ENCODE measurements at places on chromosomes 5 and 9. TPM values are rescaled to one million over a fixed set of nuclear protein-coding genes. Genes with fewer than 3 reads are reported as not detected.
A peak's percentile ranks its signal among the peaks of the same experiment; 100 is the strongest.

DNA sequence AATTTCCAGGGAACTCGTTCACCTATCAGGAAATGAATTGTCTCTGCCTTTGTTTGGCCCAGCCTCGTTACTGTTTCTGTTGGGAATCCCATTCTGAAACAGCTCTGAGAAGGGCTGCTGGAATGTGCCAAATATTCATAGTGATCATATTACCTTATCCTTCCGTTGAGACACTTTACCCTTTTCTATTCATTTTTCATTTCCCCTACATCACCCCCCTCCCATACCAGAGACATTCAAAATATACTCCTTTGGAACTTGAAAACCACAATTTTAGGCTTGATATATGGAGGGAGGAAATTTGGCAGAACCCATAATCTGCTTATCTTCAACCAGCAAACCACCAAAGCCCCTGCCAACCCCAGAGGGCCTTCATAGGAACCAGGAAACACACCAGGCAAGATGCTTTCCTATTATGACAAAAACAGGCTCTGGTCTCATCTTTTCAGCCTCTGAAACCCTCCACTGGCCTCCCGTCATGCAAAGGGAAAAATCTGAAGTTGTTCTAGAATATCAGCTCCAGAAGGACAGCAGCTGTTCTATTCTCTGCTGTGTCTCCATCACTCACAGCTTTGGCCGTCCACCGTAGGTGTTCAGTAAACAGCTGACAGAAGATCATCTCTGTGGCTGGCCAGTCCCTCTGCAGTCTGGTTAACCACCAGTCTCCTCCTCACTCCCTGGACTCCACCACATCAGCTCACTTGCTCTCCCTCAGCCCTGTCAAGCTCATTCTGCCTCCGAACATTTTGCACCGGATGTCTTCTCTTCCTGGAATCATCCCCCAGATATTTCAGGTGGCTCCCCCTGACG is 217.2 kb upstream of the WWC1 start:
- no peak for DNase-seq

DNA sequence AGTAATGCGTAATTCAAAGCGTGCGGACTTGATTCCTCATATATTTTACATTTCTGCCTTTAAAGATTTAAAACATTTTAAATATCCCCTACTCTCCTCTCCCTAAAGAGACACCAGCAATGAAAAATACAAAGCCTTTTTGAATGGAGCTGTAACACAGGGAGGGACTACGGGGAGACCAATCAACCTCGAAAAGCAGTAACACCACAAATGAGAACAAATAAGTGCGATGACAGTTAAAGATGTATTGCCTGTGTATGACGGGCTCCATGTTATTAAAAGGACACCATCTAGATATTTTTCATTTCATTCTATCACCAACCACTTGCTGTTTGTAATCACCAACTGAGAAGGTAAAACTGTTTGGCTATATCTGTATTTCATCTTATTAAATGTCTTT is 230.3 kb upstream of the TBCA start:
- DNase-seq: no peak

DNA sequence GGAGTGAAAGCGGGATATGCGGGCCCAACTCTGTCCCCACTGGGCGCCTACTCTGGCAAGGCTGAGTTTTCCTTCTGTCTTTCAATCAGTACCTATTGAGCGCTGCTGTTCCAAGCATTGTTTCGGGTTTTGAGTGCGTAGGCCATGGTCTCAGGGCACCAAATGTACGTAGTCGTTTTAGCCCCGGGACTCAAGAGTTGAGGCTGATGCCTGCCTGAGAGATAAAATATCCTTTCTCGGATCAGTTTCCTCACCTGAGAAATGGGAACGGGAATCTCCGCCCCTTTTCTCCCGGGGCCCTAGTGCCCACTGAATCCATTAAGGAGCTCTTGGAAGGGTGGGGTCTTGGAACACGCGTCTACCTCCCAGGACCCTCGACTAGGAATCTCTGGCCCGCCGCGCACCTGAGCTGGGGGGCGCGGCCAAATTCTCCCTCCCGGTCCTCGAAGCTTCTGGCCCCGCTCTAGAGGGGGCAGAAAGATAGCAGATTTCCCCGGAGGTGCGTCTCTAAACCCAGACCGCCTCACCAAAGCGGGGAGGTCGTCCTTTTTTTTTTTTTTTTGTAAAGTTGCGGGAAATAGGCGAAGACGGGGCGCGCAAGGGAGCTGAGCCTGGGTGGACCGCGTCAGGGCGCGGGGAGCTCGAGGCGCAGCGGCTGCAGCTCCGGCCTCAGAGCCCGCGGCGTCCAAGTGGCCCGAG is 494 bp upstream of the CXXC5 start:
- DNase-seq: no peak

- no peak for DNase-seq
Measured at GRCh38 chr9:79242489-79242888, 329.3 kb upstream of the TLE4 start.

GRCh38 chr5:147504011-147504410 is 5.9 kb downstream of the DPYSL3 start:
- peak; percentile 65 for DNase-seq

DNA sequence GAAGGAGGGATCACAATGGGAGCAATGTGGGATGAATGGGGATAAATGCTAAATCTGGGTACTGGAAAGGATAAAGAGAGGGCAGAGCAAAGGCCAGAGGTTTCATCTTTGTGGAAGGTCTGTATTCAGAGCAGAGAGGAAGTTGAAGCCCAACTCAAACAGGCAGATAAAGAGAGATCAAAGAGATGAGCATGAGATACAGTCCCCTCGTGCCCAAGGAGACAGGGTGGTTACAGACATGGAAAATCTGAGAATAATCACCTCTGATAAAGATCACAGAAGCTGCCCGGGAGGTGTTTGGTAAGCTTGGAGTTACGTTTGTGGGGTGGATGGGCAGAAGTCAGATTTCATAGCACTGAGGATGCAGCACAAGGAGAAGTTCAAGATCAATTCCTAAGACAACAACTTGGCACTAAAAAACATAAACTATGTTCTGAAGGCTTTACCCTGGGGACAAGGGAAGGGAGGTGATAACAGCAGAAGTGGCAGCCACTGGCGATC is 459 bp upstream of the ERAP2 start:
- DNase-seq: no peak

DNA sequence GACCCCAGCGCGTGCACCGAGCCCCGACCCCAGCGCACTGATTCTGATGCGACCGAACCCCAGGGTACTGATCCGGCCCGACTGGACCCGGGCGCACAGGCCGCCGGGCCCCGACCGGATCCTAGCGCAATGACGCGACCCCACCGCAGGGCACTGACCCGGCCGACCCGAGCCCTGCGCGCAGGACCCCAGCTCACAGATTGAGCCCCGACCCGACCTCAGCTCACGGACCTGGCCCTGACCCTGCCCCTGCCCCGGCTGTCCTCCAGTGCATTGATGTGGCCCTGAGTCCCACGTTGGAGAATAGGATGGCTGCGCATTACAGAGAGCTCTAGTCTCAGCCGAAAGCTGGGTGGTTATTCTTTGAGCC is 438 bp downstream of the TRIP13 start:
- DNase-seq: peak; percentile 83

GRCh38 chr9:88987661-88988060 is 3.6 kb upstream of the S1PR3 start:
- no peak for DNase-seq

DNA sequence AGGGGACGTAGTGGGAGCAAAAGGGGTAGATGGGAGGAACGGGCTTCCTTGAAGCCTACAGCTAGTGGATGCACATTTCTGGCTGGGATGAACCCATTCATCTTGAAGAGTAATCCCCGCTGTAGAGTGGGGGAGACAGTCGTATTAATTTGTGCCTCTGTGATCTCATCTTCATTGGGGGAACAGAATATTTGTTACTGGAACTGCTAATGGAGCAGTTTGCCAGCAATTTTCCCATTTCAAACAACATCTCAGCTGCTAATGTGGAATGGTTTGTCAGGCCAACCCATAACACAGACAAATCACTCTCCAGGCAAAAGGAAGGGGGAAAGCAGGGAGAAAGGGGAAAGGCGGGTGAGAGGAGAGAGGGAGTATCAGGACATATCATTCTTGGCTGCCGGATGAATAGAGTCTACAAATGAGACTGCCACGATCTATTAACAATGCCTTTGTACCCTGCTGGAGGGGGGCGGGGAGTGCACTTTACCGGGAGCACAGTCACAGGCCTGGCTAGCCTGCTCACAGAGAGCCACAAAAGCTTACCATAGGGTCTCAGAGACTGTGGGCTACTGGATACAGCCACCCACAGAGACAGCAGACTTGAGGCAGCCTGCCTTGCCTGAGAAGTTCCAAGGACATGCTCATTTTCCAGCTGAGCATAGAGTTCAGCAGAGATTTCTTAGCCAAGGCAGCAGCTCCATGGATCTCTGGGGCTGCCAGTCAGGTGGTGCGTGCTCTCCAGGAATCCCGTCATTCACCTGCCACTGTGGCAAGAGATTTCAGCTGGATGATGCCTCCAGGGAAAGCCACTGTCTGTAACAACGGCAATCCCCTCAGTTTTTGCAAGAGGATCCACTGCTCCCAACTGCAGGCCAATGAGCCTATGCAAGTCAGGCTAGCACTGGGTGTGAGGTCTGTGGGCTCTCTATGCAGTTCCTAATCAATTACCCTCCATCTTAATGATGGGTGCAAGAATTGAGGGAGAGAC is 217.7 kb upstream of the PANK3 start:
- no peak for DNase-seq

- DNase-seq: no peak
Measured at GRCh38 chr9:18748251-18748701, 274.3 kb downstream of the ADAMTSL1 start.

DNA sequence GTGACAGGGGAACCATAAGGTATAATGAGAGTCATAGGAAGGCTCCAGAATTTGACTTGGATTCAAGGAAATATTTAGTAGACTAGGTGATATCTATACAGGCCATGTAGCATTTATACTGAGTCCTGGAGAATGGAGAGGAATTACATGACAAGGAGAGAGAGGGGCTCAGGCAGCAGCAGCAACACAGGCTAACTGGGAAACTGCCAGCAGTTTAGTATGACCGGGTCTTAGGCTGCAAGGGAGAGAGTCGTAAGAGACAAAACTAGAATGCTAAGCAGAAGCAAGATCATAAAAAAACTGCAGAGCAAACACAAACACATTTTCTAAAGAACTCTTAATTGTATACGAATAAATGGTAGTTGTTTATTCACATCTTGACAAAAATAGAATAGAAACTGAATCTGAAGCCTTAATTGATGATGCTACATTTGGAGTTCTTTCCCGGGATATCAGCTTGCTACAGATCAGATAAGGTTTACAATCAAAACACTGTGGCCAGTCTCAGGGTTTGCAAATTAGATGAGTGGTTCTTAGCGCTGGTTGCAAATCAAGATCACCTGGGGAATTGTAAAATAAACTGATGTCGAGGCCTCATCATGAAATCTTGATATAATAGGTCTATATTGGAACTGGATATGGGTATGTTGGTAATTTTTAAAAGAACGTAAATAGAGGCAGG is 480.0 kb upstream of the C9orf72 start:
- DNase-seq: no peak

- DNase-seq: no peak
Measured at GRCh38 chr5:95927927-95928723, 33.5 kb downstream of the ELL2 start.

DNA sequence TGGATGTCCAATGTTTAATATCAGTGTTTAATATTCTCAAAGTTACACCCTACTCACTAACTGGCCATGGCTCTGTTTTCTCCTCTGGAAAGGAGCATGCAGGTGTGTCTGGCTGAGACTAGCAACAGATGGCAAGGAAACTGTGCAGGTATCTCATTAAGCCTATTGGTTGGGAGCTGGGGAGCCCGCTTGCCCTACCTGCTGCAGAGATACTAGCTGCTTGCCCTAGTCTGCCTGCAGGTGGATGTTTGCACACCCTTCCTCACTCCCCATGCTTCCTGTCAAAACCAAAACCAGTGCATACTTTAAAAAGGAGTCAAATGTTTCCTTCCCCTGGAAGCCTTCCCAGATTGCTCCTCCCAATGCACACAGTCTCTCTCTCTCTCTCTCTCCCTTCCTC is 228.3 kb upstream of the RASEF start:
- DNase-seq: no peak

GRCh38 chr9:112443200-112443599 is 43.4 kb upstream of the KIAA1958 start:
- no peak for DNase-seq

GRCh38 chr5:54156577-54156976 is 153.8 kb downstream of the ARL15 start:
- no peak for DNase-seq

Gene ANKRD18B
- total RNA-seq: 0.59 TPM

Gene OTP
- under 0.01 TPM for total RNA-seq

Gene SLIT3
- total RNA-seq: 38.3 TPM

Gene C5orf46
- not detected for total RNA-seq

Gene OR1Q1
- not detected for total RNA-seq

Gene TSSK1B
- 0.72 TPM for total RNA-seq

Gene AOPEP
- 131 TPM for total RNA-seq

Gene CCIN
- total RNA-seq: 2.2 TPM

Gene C7
- total RNA-seq: 0.88 TPM

Gene OR1J4
- total RNA-seq: not detected

Gene PCDHB14
- 2.7 TPM for total RNA-seq

Gene EGFLAM
- total RNA-seq: 11.2 TPM

Gene DIRAS2
- total RNA-seq: not detected

Gene KIF12
- not detected for total RNA-seq

All from osteoblast (primary cell).